Choroid plexus epithelial cell (primary cell): ENCODE measurements at places on chromosomes 6 and 20.
A peak's percentile ranks its signal among the peaks of the same experiment; 100 is the strongest.

DNA sequence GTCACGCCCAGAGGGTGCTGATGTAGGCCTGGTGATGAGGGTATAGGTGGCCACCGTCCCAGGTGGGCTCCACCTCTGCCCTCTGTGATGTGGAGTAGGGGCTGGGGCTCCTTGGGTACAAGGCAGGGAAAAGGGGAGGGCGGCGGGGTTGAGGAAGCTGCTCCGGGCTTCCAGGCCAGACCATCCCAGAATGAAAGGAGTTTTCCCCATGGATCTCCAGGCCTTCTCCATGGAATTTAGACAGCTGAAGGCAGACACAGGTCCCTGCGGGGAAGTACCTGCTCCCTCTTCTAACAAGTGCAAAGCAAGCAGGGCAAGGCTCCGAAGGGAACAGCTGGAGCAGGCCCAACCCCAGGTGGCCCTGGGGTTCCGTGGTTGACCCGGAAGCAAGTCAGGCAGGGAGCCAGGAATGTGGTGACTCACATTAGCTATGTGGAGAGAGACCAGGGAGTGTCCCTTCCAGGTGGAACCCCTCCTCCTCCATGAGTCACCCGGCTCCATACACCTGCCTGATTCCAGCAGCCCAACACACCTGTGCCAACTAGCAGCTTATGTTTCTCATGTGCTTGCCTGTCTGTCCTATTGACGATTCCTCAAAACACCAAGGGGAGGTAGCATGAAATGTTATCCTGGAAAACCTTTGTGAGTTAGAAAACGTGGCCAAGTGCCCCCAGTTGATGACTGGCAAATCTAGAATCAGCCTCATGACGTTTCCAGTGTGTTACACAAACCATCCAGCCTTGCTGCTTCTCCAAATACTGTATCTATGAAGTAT is 59.7 kb upstream of the SNX9 start:
- peak; percentile 75 for DNase-seq

DNA sequence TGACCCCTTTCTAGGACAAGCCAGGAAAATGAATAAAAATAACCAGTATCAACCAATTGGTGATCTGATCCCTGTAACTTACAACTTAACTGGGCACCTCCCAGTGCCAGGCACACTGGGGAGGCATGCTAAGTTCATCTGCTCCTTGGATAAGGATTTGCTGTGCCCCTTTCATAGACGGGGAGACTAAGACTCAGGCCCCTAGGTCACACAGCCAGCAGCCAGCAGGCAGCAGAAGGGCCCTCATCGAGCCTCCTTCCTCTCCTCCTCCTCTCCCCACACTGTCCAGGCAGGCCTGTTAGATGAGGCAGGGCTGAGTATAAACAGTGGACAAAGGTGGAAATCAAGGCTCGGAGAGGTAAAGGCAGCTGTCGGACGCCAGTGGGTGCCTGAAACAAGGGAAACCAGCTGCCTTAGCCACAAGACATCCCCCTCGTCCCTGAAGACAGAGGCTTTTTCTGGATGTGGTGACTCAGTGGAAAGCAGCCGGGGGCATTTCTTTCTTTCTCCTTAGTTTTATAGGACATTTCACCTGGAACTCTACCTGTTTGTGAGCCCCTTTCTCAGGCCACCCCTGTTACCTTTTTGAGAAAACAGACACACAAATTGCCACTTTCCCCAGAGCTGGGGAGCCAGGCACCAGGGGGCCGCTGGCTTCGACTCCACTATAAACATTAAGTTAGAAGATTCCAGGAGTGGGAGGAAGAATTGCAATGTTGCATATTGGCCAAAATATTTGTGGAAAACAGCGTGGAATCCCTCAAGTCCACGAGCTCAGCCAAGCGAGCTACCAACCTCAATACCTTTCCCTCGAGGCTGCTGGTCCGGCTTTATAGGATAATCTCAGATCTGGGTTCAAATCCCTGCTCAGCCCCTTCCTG is 166.0 kb downstream of the PREX1 start:
- peak; percentile 26 for DNase-seq

DNA sequence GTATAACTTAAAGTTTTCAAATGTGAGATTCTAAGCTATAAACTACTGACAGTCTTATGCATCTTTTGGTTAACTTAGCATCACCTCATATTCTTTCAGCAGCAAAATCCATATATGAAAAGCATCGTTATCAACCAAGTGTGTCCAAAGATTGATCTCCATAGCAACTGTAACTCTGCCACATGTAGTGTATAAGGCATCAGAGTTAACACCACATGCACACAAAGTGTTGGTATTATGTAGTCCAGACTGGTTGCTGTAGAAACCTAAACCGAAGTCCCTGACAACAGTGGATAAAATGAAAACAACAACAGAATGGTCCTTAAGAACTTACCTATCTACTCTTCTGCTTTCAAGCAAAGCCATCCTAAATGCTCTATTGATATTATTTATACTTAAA is 39.6 kb downstream of the PDSS2 start:
- DNase-seq, result peak; percentile 26

- DNase-seq, result no peak
These were observed 512.8 kb upstream of the EPHA7 start for GRCh38 chr6:93932175-93932574.

DNA sequence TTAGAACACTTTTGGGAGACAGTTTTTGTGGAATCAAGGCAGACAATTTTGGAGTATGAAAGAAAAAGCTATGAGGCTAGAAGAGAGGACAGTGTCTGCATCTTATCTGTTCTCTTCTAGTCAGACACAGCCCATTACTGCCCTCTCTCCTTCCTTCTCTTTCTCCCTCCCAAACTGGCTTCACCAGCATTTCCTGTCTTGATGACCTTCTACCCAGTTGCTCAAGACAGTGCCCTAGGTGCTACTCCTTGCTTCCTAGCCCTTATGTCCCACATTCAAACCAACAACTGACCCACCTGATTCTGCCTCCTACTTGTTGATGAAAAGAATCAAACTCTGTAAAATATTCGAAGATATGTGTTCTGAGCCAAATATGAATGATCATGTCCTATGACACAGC is 116.4 kb upstream of the RIPOR2 start:
- DNase-seq, result no peak

GRCh38 chr6:101486124-101486523 is 92.6 kb downstream of the GRIK2 start:
- DNase-seq, result no peak

GRCh38 chr20:55649254-55649653 is 356.1 kb downstream of the CBLN4 start:
- DNase-seq, result no peak

DNA sequence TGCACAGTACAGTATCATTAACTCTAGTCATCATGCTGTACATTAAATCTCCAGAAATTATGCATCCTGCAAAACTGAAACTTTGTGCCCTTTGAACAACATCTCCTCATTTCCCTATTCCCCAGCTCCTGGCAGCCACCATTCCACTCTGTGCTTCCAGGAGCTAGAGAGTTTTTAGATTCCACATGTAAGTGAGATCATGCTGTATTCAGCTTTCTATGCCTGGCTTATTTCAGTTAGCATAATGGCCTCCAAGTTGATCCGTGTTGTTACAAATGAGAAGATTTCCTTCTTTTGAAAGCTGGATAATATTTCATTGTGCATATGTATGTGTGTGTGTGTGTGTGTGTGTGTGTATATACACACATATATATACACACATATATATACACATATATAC is 86.9 kb upstream of the SLC24A3 start:
- DNase-seq, result no peak

- peak; percentile 87 for DNase-seq
These were observed 59.9 kb downstream of the MACROD2 start for GRCh38 chr20:14055127-14055742.

DNA sequence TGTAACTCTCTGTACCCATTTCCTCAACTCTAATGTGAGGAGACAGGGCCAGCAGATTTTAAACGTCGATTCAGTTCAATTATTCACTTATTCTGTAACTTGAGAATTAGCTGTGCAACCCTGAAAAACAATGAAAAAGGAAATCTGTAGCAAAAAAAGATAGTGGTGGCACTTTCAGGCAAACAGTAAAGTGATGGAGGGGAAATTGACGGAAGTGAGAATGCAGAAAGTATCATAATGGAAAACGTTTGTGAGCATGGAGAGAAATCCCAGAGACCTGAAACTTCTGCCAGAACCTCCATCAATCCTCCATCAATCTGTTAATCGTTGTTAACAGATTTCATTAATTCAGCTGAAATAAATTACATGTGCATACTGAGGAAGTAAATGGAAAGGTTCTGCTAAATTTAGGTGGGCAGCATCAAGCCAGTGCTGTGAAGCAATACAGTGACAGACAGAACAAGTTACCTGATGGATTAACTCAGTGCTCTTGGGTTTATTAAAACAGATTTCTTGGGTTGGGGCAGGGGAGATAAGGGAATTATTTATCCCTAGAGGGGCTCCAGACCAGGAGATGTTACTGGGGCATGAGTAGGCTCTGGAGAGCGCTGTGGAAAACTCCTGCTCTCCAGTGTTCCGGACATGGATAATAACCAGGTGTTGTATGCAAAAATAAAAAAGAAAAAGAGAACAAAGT is 17.5 kb downstream of the KIZ start:
- no peak for DNase-seq

DNA sequence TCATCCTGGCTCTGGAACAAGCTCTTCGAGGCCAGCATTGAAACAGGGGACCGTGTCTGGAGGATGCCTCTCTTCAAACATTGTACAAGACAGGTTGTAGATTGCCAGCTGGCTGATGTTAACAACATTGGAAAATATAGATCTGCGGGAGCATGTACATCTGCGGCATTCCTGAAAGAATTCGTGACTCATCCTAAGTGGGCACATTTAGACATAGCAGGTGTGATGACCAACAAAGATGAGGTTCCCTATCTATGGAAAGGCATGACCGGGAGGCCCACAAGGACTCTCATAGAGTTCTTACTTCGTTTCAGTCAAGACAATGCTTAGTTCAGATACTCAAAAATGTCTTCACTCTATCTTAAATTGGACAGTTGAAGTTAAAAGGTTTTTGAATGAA is 3.6 kb upstream of the CDKN1A start:
- DNase-seq, result no peak

GRCh38 chr6:41527721-41528408 is 18.3 kb upstream of the FOXP4 start:
- peak; percentile 70 for DNase-seq

DNA sequence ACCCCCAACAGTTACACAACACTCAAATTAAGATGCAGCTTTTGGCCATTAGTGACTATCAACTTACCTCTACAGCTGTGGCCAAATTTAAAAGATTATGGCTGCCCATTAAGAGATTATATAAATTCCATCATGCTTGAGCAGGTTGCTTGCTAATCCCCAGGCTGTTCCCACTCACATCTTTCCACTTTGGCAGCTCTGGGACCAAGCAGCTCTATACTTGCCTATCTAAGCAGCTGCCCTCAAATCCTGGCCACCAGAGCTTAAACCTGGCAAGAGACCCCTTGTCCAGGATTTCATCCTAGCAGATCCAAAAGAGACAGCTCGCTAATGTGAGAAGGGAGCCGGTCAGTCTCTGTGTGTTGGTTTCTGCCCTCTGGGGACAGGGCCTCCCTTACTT is 127.9 kb downstream of the SLC23A2 start:
- DNase-seq, result no peak

- DNase-seq, result no peak
These were observed 192.0 kb downstream of the CD109 start for GRCh38 chr6:73888050-73888449.

GRCh38 chr6:4804095-4804494 is 27.9 kb downstream of the CDYL start:
- DNase-seq, result peak; percentile 71

GRCh38 chr6:27693766-27694546 is 218.2 kb downstream of the OR2B2 start:
- peak; percentile 6 for DNase-seq

DNA sequence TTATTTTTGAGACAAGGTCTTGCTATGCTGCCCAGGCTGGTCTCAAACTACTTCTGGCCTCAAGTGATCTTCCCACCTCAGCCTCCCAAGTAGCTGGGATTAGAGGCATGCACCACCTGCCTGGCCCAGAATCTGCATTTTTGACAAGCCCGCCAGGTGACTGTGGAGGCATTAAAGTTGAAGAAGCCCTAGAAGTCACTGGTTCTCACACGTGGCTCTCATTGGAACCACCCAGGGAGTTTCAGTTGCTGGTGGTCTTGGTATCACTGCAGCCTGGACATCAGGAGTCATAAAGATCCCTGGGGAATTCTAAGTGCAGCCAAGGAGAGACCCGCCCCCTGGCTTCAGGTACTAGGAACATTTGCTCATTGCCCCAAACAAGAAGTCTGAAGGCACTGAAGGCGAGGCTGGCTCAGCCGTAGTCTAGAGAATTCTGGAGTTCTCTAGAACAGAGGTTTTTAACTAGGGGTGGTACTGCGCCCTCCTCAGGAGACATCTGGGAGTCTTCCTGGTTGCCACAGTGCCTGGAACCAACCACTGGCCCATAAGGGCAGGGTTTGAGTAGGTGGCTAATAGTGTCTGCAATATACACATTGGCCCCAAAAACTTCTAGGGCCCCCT is 182.8 kb downstream of the ZMYND8 start:
- DNase-seq, result no peak

DNA sequence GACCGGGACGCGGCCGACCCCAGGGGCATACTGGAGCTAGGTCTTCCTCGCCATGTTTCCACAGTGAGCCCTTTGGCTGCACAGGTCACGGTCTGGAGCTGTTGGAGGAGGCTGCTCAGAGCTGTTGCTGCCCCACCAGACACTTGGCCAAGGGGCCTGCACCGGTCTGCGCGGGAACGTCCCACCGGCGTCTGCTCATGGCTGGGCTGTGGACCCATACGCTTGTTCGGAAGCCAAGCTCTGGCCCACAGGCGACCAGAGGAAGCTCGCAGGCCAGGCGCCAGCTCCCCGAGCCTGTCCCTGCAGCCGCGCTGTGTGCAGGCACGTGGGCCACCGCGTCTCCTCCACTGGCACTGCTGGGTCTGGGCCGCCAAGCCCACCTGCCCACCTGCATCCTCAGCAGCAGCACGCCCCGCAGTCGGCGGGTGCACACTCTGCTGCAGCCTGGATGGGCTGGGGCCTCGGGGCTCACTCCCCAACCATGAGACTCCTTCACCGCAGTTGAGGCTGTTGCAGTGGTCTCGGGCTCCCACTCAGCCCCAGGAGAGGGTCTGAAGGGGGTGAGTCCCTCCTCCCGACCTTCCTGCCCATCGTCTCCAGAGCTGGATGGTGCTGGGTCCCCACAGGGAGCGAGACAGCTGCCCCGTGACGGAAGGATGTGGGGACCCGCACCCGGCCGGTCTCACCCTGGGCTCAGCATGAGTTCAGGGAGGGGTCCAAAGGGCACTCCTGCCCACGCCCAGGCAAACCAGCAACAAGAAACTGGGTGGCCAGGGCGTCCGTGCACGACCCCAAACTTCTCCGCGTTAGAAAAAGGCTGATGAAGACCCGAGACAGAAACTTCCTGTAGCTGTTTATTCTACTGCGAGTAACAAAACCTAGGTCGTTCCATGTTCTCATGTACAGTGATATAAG is 15.5 kb upstream of the TCFL5 start:
- DNase-seq, result peak; percentile 71

DNA sequence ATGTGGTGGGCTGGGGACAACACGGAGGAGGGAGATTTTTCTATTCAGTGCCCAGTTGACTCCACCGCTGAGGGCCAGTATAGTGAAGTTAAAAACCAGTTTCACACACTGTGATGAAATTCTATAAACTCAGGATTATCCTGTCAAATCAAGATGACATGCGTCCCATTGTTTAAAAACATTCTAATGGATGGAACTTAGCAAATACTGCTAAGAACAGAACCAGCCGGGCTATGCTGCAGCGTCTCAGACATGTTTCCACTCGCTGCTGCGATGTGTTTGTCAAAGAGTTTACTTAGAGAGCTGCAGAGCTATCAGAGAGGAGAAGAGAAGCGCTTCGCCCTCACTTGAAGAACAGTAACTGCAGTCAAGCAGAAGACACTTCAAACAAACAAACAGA is 212.6 kb upstream of the FOXQ1 start:
- no peak for DNase-seq
